ENCODE measurements at places on chromosomes 7 and 10.

DNA sequence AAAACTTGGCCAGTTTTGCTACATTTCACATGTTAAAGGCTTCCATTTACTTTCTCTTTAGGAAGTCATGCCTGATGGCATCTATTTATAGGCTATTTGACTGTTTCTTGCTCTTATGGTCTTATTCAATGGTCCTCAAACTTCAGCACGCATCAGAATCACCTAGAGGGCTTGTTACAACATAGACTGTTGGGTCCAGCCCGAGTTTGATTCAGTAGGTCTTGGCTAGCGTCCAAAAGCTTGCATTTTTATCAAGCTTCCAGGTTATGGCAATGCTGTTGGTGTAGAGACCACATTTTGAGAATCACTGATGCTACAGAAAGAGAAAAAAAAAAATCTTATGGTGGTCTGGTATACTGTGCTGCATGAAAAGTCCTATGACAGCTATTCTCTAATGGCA, 51.9 kb downstream of the MTPN start:
- no peak for DNase-seq

- no peak for DNase-seq
Observed at GRCh38 chr7:155188821-155189581, 108.7 kb upstream of the INSIG1 start.

- no peak for DNase-seq
Observed at GRCh38 chr10:29078919-29079318, 210.0 kb upstream of the LYZL1 start.

DNA sequence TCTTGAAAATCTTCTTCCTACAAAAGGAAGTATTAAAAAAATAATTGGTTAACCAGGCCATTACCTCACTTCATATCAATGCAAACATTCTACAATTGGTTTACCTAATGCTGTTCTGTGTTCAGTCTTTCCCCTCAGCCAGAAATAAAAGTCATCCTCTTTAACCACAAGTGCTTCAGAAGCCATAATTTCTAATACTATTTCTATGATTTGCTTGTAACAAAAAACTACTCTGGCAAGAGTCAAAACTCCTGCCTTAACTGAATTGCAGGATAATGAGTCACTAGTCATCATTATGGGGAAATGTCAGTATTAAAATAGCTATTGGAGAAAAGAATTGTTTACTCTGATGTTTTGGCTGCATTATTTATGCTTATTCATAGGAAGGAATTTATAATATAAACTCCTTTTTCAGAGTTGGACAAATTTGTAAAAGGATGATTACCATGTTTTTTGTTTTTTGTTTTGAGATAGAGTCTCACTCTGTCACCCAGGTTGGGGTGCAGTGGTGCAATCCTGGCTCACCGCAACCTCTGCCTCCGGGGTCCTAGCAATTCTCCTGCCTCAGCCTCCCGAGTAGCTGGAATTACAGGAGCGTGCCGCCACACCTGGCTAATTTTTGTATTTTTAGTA, 55.5 kb upstream of the ODAD2 start:
- no peak for DNase-seq

GRCh38 chr10:112783351-112784021, 166.6 kb upstream of the TCF7L2 start:
- no peak for DNase-seq

DNA sequence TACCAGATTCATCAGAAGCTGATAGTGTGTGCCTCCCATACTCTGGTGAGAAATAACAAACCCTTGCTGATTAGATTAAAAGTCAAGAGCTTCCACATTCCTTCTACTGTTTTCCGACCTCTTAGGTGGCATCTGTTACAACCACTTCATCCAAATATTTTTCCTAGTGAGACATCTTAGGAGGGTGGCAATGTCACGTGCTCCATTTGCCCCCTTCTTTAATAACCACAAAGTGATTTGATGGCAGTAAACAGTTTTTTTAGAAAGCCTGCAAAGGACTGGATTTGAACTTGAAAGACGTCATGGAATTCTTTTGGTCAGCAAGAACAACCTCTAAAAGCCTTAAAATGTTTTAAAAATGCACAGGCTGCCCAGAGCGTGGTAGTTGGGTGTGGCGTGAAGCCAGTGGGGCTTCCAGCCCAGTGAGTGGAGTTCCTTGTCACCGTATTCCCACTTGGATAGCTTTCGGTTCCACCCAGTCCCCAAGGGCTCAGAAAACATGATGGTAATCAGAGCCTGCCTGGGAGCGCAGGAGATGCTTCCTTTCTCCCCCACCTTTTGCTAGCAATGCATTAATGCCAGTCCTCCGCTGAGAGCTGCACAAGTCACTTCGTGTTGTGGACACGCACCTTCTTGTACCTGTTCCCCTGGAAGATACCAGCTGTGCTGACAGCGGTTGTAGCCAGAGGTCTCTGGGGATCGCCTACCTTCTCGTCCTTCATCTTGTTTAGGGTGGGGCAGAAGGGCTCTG, 256.4 kb downstream of the KIAA1217 start:
- no peak for DNase-seq

- DNase-seq: no peak
Observed at GRCh38 chr7:105164751-105165150, 150.7 kb downstream of the KMT2E start.

- DNase-seq: no peak
Observed at GRCh38 chr7:108310351-108310750, 145.9 kb downstream of the NRCAM start.

GRCh38 chr10:126165874-126166273, 222.4 kb downstream of the ADAM12 start:
- DNase-seq: no peak

GRCh38 chr10:34480345-34480744, 334.8 kb downstream of the PARD3 start:
- no peak for DNase-seq

GRCh38 chr10:48224979-48225560, 49.4 kb downstream of the FRMPD2 start:
- DNase-seq: no peak

DNA sequence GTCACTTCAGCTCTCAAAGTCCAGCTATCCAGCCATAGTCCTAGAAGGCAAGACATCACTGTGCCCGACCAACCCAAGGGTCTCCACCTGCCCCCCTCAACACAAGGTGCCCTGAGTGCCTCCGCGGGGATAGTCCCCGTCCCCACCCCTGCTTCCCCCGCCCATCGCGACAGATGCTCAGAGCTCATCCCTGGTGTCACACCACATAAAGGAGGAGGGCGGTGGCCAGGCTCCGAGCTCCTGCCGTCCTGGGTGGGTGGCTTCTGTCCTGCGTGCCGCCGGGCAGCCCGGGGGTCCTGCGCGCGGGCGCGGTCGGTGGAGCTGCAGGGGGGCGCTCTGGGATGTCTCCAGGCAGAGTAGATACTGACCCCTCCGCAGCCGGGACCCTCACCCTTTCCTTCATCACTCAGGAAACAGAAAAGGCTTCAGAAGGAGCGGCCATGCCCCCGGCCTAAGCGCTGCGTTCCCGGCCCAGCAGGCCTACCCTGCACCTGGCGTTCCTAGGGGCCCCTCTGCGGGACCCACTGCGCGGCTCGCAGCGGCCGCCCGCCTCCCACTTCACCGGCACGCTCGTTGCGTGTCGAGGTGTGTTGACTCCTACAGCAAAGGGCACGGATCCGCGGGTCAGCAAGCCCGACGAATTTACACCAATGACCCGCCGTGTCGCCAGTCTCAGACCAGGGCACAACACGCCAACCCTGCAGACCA, 53.4 kb downstream of the ALOX5 start:
- DNase-seq: no peak

GRCh38 chr10:133461027-133461426, 7.3 kb downstream of the SCART1 start:
- no peak for DNase-seq

GRCh38 chr10:133292919-133293809, 15.5 kb downstream of the TUBGCP2 start:
- peak; percentile 41 for DNase-seq

DNA sequence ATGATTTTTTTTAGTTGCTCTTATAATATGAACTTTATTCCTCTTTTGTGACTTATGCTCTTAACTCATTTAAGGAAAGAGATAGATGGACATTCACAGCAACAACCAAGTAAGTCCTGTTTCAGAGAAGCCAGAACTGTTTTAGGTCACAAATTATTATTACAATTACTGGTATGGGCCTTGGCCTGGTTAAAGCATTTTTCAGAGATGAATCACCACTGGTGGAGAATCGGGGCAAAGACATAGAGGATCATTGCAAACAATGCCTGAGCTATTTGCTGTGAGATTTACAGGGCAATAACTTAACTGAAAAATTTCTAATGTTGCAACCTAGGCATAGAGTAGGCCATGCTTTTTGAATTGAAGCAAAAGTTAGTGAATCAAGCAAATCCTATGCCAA, 138.0 kb upstream of the YAE1 start:
- no peak for DNase-seq

GRCh38 chr10:48623607-48624132, 18.8 kb upstream of the ARHGAP22 start:
- DNase-seq: no peak

All from frontal cortex (tissue), 4 donors.